ENCODE measurements at places on chromosomes 6 and 20. TPM values are rescaled to one million over a fixed set of nuclear protein-coding genes. Genes with fewer than 3 reads are reported as not detected.

ENPP3 gene
- not detected for total RNA-seq

TRAPPC3L gene
- total RNA-seq: not detected

GDAP1L1 gene
- total RNA-seq: not detected

GRCh38 chr6:41958022-41958856 is 16.6 kb upstream of the CCND3 start:
- no peak for DNase-seq

- no peak for DNase-seq
These were observed 15.9 kb downstream of the GLO1 start for GRCh38 chr6:38687043-38687353.

GRCh38 chr6:93139408-93140081 is 279.8 kb downstream of the EPHA7 start:
- no peak for DNase-seq

- no peak for DNase-seq
These were observed 300.8 kb downstream of the PHF3 start for GRCh38 chr6:63936399-63936798.

All from endothelial cell of umbilical vein (primary cell).